ENCODE measurements at places on chromosomes 4 and X. TPM values are rescaled to one million over a fixed set of nuclear protein-coding genes. Genes with fewer than 3 reads are reported as not detected.

IL3RA gene
- total RNA-seq = 13.3 TPM

ENOX2 gene
- total RNA-seq = 15.1 TPM

SLC9A7 gene
- total RNA-seq = 1.3 TPM

SLC9B1 gene
- 0.87 TPM for total RNA-seq

CT47B1 gene
- total RNA-seq = not detected

ADH7 gene
- total RNA-seq = not detected

HPSE gene
- 7.4 TPM for total RNA-seq

POF1B gene
- 0.32 TPM for total RNA-seq

F9 gene
- not detected for total RNA-seq

XKRX gene
- not detected for total RNA-seq

NKX1-1 gene
- total RNA-seq = not detected

ATG4A gene
- total RNA-seq = 12.0 TPM

TMPRSS11A gene
- not detected for total RNA-seq

ESX1 gene
- total RNA-seq = not detected

CSAG3 gene
- total RNA-seq = not detected

NDP gene
- total RNA-seq = not detected

FRAS1 gene
- total RNA-seq = 4.3 TPM

TXK gene
- 1.6 TPM for total RNA-seq

TCP11X2 gene
- total RNA-seq = not detected

LARP1B gene
- total RNA-seq = 20.0 TPM

GABRA4 gene
- not detected for total RNA-seq

EREG gene
- total RNA-seq = 4.1 TPM

MAGED4 gene
- 1.2 TPM for total RNA-seq

PPP1R2C gene
- total RNA-seq = not detected

ASB9 gene
- total RNA-seq = 2.0 TPM

MAOA gene
- 232 TPM for total RNA-seq

ADAMTS3 gene
- 2.1 TPM for total RNA-seq

FAM47E gene
- total RNA-seq = 3.3 TPM

PPARGC1A gene
- total RNA-seq = 9.7 TPM

NPFFR2 gene
- total RNA-seq = not detected

QRFPR gene
- not detected for total RNA-seq

Measured in mesenteric fat pad (tissue), 1 donor.